ENCODE measurements at places on chromosomes 7 and 10.
A peak's percentile ranks its signal among the peaks of the same experiment; 100 is the strongest.

DNA sequence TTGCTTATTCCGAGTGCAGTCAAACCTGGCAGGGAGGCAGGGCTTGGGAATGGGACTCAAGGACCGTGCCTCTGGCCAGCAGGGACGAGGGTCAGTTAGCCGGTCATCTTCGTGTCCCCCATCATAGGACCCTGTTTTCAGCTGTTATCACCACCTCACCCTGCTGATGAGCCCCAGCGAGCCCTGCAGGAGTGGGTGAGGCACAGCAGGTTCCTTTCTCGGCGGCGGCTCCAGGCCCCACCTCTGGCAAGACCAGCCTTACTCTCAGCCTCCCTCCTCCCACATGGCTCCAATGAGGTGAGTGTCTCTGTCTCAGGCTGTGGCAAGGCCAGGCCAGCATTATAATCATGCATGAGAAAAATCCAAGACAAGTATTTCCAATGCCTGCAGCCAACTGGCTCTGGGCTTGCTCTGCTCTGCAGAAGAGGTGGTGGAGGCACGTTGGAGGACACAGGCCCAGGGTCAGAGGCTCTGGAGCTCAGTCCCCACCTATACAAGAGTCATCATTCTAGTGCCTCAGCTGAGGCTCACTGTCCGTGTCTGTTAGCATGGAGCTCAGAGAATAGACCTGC is 15.7 kb downstream of the PKD1L1 start:
- H3K36me3 ChIP-seq = no peaks in the 10 kb centered on the region
- no peak for DNase-seq
- no peak overlapping the region for H3K4me3 ChIP-seq
- no peaks in the 10 kb centered on the region for H3K27me3 ChIP-seq

DNA sequence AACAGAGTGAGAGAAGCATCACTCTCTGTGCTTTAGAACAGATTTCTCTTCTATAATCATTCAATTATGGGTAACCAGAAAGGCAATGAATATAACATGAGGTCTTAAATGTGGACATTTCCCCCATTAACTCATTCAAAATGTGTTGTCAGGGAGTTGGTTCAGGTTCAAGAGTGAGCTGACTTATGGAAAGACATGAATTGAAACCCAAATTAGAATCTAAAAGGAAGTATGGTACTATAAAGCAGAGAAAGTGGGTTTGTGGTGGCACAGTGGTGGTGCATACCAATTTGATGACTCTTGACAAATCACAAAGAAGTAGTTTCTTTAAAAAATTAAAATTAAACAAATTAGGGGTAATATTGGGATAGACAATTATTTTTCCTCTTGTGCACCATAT is 114.6 kb upstream of the MEOX2 start:
- H3K4me1 ChIP-seq = no peaks in the 10 kb centered on the region
- H3K27ac ChIP-seq = no peak overlapping the region
- no peak for DNase-seq
- H3K36me3 ChIP-seq = no peaks in the 10 kb centered on the region

DNA sequence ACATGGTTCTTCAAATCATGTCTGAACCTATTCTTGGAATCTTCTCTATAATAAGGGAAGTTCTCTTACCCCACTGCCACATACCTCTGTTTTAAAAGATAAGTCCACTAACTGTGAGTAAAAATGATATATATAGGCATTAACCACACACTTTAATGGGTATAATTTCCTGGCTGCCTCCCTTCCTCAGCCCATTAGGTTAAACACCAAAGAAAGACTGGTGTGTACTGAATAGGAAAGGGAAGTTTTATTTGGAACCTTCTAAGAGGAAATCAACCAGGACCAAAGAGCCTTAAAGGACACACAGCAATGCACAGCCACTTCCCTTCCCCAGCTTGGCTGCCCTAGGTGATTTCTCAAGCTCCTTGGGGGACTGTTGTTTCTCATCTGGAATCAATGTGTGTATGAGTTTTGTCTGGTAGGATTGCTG is 5.0 kb upstream of the WBP1L start:
- DNase-seq = no peak
- H3K27ac ChIP-seq = peak overlapping the region; percentile 56
- H3K4me1 ChIP-seq = peaks cover 4% of the 10 kb centered on the region
- H3K36me3 ChIP-seq = peaks cover 6% of the 10 kb centered on the region
- no peak overlapping the region for H3K4me3 ChIP-seq

GRCh38 chr7:105800442-105800841 is 76.0 kb downstream of the ATXN7L1 start:
- no peaks in the 10 kb centered on the region for H3K27me3 ChIP-seq
- peaks cover 6% of the 10 kb centered on the region for H3K4me1 ChIP-seq

- peaks cover 29% of the 10 kb centered on the region for H3K4me1 ChIP-seq
- no peak for DNase-seq
Measured at GRCh38 chr7:130554481-130554880, 62.6 kb downstream of the MEST start.

DNA sequence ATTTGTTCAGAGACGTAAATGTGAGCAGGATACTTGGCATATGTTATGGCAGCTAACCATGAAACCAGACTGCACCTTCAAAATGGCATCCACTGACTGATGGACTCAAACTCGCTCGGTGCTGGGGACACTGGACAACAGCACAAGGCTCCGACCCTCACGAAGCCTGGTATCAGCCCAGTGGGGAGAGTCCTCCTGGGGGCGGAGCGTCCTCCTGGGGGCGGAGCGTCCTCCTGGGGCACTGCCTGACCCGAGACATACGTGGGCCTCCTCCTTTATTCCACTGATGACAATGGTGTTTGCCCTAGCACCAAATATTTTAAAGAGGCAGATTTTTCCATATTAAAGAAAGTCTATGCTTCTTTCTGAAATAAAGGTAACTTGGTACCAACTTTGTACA is 39.5 kb downstream of the ESYT2 start:
- DNase-seq = no peak
- no peak overlapping the region for H3K4me3 ChIP-seq
- H3K27ac ChIP-seq = no peak overlapping the region
- H3K36me3 ChIP-seq = peaks cover 39% of the 10 kb centered on the region
- H3K27me3 ChIP-seq = no peaks in the 10 kb centered on the region
- no peaks in the 10 kb centered on the region for H3K4me1 ChIP-seq

Measured in mesothelial cell of epicardium (in vitro differentiated cells).